ENCODE measurements at places on chromosomes 3 and 15.

GRCh38 chr3:141227752-141228151, 3.9 kb upstream of the PXYLP1 start:
- DNase-seq: no peak

DNA sequence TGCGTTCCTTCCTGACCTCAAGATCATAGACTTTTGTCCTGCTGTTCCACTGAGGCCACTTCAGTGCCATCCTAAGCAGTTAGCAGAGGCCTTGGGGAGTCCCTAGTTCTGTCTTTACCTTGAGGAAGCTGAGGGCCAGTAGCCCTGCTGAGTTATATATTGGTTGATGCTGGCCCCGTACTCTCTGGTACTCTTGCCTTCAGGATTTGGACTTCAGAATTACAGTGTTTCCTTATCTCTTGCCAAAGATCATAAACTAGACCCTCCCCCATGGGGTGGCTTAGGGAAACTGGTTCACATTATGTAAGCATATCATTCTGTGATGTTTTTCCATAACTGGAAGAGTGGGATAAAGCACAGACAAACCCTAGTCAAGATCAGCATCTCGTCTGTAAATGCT, 33.2 kb downstream of the KBTBD12 start:
- no peak for DNase-seq

GRCh38 chr15:58931987-58932588, 1.4 kb downstream of the SLTM start:
- DNase-seq: no peak

GRCh38 chr3:82815417-82816058, 1054.1 kb upstream of the GBE1 start:
- DNase-seq: no peak

GRCh38 chr3:183637106-183637486, 1.7 kb downstream of the KLHL24 start:
- no peak for DNase-seq

DNA sequence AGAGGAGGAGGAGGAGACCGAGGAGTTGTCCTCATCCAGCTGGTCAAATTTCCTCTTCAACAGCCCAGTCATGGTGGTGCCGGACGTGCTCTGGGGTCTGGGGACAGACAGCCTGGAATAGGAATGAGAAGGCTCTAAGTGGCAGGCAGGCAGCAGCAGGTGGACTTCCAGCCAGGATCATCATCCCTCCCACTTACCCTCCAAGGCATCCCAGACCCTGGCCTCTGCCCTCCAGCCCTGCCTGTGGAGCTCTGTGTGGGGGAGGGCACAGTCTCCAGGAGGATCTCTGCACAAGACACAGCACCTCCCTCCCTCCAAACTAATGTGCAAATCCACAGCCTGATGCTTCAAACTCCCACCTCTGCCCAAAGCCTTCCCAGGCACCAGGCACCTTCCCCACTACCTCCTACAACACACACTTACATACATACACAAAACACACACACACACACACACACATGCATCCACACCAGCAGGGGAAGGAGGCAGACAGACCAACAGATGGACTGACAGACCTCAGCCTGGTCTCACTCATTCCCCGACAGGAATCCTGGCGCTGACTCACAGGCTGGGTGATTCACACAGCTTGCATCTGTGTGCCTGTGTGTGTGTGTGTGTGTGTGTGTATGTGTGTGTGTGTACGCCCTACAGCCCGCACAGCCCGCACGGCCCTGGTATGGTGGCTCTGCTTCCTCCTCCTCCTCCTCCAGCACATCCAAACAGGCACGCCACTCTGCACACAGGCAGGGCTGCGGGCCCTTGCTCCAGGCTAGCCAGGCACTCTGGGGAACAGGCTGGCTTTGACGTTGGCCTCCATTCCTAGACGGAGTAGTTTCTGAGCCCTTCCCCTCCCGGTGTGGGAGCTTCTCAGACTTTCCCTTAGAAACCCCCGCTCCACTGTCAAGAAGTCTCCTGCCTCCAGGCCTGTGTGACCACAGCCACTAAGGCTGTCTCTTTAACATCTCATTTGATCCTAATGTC, 6.5 kb downstream of the CSRNP1 start:
- peak; percentile 67 for DNase-seq

- no peak for DNase-seq
These were observed 702 bp downstream of the ARHGEF3 start for GRCh38 chr3:56800832-56801661.

- DNase-seq: no peak
These were observed 26.2 kb upstream of the IL16 start for GRCh38 chr15:81170511-81170910.

DNA sequence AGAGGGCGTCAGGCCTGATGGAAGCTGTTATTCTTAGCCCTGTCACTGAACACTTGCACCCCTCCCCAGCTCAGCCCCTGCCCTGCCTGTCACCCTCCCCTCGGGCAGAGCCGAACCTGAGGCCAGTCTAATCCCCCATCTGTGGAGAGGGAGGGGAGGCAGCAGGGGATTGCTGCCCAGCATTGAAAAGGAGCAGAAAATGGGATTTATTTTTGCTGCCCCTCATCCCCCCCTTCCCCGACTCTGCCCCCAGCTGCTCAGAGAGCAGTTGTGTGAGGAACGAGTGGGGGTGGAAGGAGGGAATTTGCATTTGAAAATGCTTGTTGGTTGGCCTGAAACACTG, 71.6 kb downstream of the EPHB3 start:
- no peak for DNase-seq

DNA sequence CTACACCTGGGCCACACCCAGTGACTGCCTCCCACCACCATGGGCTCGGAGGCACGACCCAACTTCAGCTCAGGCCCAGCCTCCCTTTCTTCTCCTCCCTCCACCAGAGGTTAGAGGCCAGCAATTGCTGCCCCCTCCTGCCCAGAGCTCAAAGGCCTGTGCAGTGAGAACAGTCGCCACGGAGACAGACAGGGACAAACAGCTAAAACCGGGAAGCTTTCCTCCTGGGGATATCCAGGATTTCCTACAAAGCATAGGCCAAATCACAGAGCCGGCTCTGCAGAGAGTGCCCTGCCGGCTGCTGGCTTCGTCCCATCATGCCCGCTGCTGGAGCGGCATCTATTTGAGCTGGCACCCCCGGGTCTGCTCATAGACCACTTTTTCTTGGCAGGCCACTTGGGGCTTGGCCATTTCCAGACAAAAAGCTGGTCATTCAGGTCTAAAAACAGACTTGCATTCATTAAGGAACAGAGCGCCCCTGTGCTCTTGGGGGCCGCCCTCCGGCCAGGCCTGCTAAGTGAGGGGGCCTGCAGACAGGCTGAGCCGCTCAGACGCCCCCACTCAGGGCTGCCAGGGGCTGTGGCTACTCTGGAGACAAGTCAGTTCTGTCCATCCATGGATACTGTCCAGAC, 17.5 kb downstream of the GRAMD2A start:
- DNase-seq: no peak

GRCh38 chr15:78177447-78177873, 28.3 kb downstream of the IDH3A start:
- peak; percentile 25 for DNase-seq

DNA sequence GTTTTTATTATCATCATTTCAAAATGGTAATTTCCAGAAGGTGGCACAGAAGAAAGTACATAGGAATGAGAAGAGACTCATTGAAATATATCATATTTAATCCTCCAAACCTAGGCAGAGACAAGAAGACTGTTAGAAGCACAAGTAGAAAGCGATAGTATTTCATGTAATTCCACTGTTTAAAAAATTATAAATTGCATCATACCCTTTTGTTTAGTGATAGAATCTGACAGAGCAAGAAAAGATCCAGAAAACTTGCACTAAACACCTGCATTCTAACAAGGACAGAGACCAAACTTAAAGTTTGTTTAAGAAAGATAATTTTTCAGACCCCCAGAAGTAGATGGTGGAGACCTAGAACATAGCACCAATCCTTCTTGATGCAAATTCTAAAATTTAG, 56.9 kb upstream of the CD96 start:
- no peak for DNase-seq

- DNase-seq: no peak
These were observed 284.5 kb upstream of the MME start for GRCh38 chr3:154795582-154795981.

Data from Panc1 (cell line).